ENCODE measurements at places on chromosomes 13 and 19.
A peak's percentile ranks its signal among the peaks of the same experiment; 100 is the strongest.

DNA sequence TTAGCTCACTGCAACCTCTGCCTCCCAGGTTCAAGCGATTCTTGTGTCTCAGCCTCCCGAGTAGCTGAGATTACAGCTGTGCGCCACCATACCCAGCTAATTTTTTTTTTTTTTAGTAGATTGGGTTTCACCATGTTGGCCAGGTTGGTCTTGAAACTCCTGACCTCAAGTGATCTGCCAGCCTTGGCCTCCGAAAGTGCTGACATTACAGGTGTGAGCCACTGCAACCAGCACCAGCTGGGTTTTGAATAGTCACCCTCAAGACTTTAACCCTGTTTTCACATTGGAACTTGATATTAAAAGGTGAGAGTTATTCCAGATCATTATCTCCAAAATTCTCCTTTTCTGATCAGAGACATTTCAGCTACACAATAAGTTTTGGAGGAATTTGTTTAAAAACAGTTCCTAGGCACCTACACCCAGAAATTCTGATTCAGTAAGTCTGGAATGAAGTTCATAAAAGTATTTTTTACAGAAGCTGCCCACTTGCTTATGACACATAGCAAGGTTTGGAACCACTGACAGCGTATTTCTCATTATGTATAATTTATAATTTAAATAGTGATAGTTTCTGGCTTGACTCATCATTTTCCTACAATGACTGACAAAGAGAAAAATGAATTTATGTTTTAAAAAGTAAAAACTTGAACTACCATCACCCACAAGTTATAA, 417.3 kb downstream of the DIAPH3 start:
- no peak for DNase-seq

DNA sequence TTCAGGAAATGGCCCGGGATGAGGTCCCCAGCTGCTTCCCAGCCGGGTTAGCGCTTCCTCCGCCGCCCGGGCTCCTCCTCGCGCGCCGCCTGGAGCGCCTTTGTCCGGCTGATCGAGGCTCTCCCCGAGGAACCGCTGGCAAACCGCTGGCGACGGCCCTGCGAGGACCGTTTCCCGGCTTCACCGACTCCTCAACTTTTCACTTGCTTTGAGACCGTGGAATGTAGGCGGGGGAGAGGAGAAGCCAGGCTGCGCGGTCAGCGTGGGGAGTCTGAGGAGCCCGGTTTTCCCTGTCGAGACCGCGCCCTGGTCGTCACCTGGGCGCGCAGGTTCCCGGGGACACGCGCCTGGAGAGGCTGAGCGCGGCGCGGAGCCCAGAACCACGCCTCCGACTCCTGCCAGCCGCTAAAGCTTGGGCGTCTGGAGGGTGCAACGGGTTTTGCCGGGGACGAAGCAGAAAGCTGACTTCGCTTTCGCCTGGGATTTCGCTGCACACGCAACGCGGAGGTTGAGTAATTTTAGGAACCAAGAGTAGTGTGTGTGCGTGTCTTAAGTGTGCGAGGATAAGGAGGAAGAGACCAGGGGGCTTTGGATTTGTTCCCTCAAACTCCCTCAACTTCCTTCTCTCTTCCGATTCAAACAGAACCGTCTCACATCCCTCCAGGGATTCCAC, 7.3 kb upstream of the DGKH start:
- DNase-seq: peak; percentile 42

DNA sequence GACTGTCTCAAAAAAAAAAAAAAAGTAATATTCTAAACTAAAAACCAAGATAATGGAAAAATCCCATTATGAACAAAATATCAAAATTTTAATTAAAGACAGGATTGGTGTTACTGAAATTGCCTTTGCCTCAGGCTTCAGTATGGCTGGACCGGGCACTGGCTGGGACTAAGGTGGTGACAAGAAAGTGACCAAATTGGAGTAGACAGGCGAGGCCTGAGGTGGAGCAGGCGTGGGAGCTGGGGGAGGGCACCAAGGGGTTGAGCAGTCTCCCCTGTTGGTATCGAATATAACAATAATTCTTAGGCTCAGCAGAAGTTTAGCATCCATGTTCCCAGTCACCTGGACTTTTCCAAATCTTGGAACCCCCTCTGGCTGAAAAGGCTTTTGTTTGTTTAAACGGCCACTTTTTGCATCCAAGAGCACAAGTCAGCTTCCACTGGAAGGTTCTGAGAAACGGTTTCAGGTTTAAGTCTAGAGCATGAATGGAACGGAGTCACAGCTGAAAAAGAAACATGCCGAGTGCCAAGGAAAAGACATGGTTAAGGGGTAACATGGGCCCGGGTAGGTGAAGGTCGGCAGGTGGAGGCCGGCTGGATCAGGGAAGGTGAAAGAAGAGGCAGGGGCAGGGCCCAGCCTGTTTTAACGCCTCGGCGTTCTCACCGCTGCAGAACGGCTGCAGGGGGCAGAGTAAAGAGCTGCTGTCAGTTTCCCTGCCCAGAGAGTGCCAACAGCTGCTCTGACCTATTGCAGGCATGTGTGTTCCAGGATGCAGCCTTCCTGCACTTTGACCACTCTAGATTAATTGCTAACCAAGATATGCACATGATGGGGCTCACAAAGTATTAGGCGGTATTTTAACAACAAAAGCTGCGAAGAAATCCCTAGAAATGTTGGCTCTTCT, 104.4 kb downstream of the TM9SF2 start:
- peak; percentile 65 for DNase-seq

DNA sequence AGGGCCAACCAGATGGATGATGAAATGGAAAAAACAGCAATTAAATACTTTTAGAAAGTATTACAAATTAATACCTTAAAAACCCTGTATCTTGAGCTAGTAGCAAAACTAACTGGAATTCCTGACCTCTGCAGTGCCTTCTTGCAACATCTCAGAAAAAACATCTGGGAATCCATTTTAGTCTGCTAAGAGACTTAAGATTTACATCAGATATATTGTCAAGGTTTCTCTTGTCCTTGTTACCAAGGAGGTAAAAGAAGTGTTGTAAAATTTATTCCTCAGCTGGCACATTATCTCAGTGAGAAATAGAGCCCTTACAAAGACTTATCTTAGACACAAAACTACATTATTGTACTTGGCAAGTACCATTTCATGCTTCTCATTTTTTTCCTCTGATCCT, 18.5 kb downstream of the KCNRG start:
- no peak for DNase-seq

GRCh38 chr19:50660088-50660366, 10.8 kb downstream of the C19orf81 start:
- DNase-seq: no peak

- no peak for DNase-seq
These were observed 342.7 kb upstream of the SGCG start for GRCh38 chr13:22837980-22838647.

DNA sequence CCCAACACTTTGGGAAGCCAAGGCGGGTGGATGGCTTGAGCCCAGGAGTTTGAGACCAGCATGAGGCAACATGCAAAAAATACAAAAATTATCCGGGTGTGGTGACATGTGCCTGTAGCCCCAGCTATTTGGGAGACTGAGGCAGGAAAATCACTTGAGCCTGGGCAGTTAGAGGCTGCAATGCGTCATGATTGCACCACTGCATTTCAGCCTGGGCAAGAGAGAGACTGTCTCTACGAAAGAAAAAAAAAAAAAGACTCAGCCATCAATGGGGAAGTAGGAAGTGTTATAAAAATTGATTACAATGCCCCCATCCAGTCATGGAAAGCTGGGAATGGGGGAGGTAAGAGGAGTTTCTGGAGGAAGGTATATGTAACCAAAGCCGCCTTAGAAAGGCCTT, 5.4 kb downstream of the TYK2 start:
- no peak for DNase-seq

DNA sequence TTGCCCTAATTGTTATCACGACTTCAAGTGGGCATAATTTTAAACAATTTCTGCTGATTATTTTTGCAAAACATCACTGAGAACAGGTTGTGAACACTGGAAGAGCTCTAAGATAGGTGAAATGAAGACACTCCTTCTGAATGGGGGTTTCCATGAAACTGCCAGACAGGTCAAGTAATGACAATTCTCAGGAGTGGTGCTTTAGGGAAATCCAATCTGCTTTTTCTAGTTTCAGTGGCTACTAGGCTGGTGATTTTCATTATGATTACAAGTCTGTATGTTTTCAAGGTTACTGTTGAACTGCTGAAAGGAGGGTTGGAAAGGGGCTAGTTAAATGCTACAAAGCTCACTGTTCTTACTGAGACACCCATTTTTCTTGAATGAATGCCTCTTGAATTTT, 1724.2 kb downstream of the PCDH9 start:
- no peak for DNase-seq

DNA sequence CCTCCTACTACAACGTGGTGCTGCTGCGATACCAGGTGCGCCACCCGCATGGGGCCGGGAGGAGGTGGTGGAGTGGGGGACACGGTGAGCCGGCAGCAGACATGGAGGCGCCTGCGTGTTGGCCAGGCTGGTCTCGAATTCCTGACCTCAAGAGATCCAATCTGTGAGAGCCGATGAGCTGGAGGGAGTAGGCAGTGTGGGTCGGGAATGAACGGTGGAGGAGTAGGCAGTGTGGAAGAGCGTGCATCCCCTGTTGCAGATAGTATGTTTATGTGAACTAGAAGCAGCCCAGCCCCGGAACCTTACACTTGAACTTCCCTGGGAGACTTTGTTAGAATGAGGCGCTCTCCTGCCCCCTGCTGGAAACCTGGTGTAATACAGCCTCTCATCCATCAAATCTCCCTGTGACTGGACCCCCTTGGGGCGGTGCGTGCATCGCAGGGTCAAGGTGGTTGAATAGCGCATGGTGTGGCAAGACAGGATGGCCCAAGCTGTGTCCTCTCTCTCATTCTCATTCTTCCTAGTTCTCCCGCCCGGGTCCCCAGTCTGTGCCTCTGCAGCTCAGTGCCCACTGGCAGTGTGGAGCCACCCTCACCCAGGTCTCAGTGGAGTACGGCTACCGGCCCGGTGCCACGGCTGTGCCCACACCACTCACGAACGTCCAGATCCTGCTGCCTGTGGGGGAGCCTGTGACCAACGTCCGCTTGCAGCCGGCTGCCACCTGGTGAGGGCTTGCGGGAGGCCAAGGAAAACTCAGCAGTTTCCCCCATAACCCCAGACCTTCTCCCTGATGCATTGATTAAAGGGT, 10.5 kb upstream of the B3GNT3 start:
- DNase-seq: peak; percentile 66

DNA sequence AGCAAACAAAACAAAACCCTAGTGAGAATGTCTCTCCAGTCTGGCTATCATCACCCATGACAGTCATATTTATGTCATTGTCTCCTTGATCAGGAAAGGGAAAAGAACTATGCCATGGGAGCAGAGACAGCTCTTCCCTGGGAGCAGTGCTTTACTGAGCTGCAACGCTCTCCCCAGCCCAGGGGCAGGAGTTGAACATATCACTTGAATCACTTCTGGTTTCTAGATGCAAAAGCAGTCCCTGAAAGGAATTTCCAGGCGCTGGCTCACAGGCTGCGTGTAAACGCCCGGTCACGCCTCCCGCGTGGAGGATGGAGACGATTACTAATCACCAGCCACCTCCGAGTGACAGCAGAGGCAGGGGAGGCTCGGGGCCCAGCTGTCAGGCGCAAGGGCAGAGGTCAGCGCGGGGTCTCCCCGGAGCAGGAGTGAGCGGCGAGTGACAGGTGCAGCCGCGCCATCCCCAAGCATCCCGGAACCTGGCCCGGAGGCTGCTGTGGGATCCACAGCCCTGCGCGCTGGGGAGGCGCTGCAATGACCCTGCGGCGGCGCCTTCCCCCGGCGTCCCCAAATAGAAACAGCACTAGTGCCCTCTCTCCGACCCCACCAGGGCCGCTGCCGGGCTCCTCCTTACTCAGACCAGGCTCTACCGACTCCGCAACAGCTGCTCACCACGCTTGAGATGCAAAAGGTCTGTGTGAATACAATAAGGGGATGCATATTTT, 23.5 kb upstream of the DCLK1 start:
- no peak for DNase-seq

DNA sequence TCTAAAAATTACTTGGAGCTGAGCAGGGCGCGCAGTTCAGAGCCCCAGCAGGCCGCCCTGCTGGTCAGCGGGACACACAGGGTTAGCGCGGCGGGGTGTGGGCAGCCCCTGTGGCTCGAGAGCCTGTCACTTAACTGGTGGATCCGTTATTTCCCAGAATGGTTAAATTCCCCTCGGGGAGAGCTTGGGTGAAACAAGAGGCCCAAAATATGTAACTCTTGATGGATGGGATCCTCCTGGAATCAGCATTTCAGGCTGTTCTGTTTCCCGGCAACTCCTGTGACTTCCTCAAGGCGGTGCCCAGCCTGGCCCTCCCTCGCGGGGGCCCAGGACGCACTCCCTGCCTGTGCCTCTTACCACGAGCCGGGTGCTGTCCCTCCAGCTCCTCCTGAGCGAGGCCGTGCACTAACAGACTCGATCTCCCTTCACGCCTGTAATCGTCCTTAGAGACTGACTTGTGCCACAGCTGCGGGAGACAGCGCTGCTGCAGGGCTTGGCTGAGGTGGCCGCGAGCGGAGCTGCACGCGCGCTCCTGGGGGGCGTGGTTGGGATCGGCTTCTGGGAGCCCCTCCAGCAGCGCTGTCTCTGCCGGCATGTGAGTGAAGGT, 9.7 kb downstream of the PTBP1 start:
- no peak for DNase-seq

GRCh38 chr19:14106840-14107239, 10.7 kb downstream of the PRKACA start:
- DNase-seq: no peak

GRCh38 chr19:46296722-46297461, at the start of gene HIF3A:
Gene HIF3A (plus strand): TSS chr19:46297042. CDS start chr19:46297077, 35 bp downstream.
- DNase-seq: peak; percentile 19

- DNase-seq: no peak
These were observed 5.6 kb upstream of the LATS2 start for GRCh38 chr13:21066946-21067345.

- DNase-seq: no peak
These were observed 306.2 kb downstream of the ATP8A2 start for GRCh38 chr13:25677956-25678355.

- no peak for DNase-seq
These were observed 806 bp downstream of the ZNF90 start for GRCh38 chr19:20078581-20079031.

DNA sequence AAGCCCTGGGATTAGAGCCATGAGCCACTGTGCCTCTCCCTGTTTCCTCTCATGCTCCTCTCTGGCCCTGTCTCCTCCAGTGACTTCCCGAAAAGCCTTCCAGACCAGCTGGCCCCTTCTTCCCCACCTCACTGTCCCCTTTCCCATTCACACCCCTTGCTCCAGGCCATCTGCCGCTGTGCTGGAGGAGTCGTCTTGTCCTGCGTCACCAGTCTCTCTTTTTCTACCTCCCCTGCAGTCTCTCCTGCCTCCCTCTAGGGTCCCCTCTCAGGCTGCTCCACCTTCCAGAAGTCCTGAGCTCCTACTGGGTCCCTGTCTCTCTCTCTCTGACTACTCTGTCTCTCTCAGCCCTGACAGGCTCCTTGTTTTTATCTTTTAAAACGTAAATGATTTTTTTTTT, 5.3 kb upstream of the FFAR1 start:
- peak; percentile 41 for DNase-seq

Data from NCI-H2171 treated with DMSO at 0.1 percent for 48 hours (cell line).